BJ (cell line): ENCODE measurements at places on chromosomes 5 and 9. TPM values are rescaled to one million over a fixed set of nuclear protein-coding genes. Genes with fewer than 3 reads are reported as not detected.

Gene TMC1
- 1.2 and 1.3 TPM in 2 replicates for polyA plus RNA-seq

Gene SOX30
- 0.07 TPM in 2 replicates for polyA plus RNA-seq

Gene RXRA
- polyA plus RNA-seq, result 6.8 and 12.0 TPM in 2 replicates

- no peak for DNase-seq
These were observed 284.2 kb upstream of the NMUR2 start for GRCh38 chr5:152689250-152689711.

DNA sequence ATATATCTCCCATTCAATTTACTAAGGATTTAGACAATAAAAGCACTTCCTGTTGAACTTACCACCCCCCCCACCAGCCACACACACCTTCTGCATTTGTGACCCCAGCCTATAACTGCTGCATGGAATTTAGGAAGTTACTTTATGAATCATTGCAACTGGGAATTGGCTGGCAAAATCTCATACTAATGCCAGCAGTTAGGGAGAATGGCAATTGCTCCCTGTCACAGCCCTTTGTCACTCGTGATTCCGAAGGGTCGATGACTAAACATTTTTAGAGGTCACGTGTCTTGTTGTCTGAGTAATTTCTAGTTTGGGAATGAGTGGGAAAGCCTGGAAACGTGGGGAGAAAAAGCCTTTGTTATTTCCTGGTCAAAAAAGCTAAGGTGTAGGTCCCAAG, 46.6 kb upstream of the PCA3 start:
- DNase-seq, result no peak

DNA sequence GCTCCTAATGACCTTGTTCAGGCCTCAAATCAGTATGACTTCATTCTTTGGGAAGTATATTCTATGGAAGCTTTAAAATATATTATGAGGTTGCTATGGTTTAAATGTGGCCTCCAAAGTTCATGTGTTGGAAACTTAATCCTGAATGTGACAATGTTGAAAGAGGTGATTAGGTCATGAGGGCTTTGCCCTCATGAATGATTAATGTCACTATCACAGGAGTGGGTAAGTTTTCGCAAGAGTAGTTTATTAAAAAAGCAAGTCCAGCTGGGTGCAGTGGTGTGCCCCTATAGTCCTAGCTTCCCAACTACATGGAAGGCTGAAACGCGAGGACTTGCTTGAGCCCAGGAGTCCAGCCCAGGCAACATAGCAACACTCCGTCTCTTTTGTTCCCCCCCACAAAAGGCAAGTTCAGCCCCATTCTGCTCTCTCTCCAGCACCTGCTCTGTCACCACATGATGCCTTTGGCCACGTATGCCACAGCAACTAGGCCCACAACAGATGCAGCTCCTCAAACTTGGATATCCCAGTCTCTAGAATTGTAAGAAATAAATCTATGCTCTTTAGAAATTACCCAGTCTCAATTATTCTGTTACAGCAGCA, 105.3 kb downstream of the SIL1 start:
- no peak for DNase-seq

- peak; percentile 55 for DNase-seq
These were observed 49.4 kb downstream of the PLK2 start for GRCh38 chr5:58410441-58410840.

DNA sequence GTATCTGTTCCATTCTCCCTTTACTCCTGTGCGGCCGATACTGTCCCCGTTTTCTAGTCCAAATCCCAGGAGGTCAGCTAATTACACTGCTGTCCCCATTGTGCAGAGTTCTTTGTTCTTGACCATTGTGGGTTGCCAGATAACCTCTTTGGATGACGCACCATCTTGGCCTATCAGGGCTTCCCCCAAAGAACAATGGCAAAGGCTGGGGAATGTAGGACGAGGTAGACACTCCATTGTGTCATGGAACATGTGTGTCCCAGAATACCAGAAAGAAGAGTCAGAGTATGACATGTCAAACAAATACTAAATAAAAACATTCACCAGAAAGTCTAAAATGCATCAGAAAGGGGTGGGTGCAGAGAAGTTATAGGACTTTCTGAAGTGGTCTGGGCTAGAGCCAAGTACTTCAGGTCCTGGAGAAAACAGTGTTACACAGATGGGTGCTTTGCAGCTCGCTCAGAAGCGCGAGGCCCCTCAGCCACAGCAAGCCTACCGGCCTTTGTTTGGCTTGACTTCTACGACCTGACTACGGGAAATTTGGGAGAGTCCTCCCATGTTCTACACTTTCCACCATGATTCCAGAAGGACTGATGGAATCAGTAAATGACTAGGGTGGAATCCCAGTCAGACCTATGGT, 83.2 kb upstream of the SSBP2 start:
- DNase-seq, result no peak

DNA sequence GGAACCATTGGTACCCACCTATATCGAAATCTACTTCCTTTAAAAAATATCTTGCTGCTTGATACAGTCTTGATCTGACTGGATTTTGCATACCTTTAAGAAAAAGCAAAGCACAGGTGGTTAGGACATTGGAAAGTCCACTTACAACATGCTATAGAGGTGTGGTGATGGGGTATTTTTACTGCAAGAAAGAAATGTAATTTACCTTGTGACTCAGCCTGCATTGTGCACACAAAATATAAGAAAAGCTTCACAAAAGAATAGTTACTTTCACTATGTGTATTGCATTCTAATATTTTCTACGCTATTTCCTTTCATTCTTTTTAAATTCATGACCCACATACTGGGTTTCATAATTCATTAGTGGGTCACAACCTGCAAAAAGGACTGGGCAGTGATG, 236.2 kb upstream of the RASEF start:
- no peak for DNase-seq

GRCh38 chr5:39448506-39449128, 23.8 kb upstream of the DAB2 start:
- no peak for DNase-seq

DNA sequence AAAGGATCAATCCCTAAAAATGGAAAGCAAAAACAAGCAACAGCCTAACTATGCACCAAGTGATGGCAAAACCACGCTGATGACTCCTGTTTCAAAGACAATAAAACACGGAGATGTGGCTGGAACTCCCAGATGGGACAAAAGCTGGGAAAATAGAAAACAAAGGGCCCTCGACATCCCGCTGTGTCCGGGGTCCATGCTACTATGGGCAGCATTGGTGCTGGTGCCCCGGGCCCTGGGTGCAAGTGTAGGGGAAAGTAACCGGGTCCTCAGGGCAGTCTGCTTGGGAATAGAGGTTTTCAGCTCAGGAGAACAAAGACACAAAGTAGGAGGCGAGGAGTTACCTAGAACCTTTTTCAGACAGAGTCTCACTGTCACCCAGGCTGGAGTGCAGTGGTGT, 46.1 kb downstream of the MRPL36 start:
- DNase-seq, result no peak
